Dermis blood vessel endothelial cell (primary cell): ENCODE measurements at places on chromosomes 7 and 10. TPM values are rescaled to one million over a fixed set of nuclear protein-coding genes. Genes with fewer than 3 reads are reported as not detected.

The CCDC3 gene
- total RNA-seq: 0.28 and 1.4 TPM in 2 replicates

The LHFPL3 gene
- not detected in 2 replicates for total RNA-seq

The CALCR gene
- total RNA-seq: not detected in 2 replicates

- no peak for DNase-seq
Observed at GRCh38 chr10:26296360-26296759, 79.8 kb downstream of the GAD2 start.

DNA sequence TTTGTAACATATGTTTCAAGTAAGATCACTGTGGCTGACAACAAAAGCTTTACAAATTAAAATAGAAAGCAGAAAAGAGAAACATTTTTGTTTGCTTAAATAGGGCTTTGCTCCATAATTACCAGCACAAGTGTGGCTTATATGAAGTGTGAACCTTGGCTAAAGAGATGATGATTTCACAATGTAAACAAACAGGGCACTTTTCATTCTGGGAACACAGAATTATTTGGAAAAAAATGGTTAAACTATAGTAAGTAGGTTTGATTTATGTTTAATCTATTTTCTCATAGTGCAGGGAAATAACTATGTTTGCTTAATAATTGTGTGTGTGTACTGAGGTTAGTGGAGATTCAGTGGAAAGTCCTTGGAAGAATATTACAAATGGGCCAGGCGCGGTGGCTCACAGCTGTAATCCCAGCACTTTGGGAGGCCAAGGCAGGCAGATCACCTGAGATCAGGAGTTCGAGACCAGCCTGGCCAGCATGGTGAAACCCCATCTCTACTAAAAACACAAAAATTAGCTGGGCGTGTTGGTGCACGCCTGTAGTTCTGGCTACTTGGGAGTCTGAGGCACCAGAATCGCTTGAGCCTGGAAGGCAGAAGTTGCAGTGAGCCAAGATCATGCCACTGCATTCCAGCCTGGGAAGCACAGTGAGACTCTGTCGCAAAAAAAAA lies 19.1 kb upstream of the OTUD1 start:
- DNase-seq: no peak

- DNase-seq: peak; percentile 36
Observed at GRCh38 chr10:99534939-99535763, 2.4 kb downstream of the NKX2-3 start.

GRCh38 chr7:116271963-116272886 lies 61.9 kb downstream of the TES start:
- peak; percentile 95 for DNase-seq
